T-helper 2 cell (primary cell): ENCODE measurements at places on chromosomes 4 and X.

DNA sequence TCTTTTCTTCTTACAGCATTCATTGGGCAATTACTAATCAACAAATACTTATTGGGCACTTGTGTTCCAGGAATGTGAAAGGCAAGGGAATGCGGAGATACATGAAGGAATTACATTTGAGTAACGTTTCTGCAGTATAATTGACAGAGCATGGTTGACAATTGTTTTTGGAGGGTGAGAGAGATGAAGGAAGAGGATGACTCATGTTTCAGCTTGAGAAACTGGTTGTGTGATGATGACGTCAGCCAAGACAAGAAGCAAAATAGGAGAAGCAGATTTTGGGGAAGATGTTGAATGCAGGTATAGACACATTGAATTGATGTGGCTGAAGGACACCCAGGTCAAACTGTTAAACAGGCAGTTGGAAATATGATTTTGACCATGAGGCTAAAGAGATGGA, 8.0 kb upstream of the CPEB2 start:
- no peak for DNase-seq

DNA sequence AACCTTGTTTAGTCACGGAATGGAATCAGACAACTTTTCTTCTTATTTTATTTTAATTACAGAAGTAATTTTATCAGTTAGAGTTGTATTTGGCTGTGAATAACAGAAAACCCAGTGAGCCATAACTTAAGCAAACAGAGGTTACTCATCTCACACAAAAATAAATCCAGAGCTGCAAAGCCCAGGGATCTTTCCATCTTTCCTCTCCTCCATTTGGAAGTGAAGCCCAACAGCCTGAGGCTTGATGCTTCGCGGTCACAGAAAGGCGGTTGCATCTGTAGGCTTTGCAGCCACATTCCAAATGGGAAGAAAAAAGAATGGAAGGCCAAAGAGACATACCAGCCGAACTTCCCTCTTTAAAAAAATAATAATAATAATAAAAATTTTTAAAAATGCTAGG, 22.6 kb downstream of the CHRNA9 start:
- DNase-seq: no peak

- DNase-seq: no peak
Measured at GRCh38 chr4:102399021-102399420, 53.7 kb upstream of the SLC39A8 start.

- DNase-seq: no peak
Measured at GRCh38 chr4:82057990-82058544, 315.7 kb downstream of the HNRNPD start.

- no peak for DNase-seq
Measured at GRCh38 chr4:168685136-168685809, 188.4 kb downstream of the PALLD start.

DNA sequence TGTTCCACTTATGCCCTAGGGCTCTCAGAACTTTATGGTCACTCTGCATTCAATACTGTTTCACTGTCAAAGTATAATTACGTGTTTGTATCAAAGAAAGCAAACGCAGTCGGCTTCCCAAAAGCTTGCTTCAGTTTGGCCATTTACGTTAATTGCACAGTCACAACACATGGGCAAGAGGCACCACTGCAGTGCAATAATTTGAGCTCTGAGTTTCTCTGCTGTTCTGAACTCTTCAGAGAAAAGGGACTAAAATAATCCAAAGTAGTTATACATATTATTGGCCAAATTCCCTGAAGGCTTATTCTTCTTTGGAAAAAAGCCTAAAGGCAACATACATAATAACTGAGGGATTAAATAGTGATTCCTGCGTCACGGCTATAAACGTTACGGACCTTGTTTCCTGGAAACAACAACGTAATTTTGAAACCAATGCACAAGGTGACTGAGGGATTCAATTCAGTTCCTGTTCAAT, 51.3 kb downstream of the RNF150 start:
- DNase-seq: no peak

- DNase-seq: no peak
Measured at GRCh38 chr4:168309781-168310180, 8.8 kb downstream of the DDX60 start.

GRCh38 chrX:20459410-20460350, 193.0 kb upstream of the RPS6KA3 start:
- DNase-seq: no peak

DNA sequence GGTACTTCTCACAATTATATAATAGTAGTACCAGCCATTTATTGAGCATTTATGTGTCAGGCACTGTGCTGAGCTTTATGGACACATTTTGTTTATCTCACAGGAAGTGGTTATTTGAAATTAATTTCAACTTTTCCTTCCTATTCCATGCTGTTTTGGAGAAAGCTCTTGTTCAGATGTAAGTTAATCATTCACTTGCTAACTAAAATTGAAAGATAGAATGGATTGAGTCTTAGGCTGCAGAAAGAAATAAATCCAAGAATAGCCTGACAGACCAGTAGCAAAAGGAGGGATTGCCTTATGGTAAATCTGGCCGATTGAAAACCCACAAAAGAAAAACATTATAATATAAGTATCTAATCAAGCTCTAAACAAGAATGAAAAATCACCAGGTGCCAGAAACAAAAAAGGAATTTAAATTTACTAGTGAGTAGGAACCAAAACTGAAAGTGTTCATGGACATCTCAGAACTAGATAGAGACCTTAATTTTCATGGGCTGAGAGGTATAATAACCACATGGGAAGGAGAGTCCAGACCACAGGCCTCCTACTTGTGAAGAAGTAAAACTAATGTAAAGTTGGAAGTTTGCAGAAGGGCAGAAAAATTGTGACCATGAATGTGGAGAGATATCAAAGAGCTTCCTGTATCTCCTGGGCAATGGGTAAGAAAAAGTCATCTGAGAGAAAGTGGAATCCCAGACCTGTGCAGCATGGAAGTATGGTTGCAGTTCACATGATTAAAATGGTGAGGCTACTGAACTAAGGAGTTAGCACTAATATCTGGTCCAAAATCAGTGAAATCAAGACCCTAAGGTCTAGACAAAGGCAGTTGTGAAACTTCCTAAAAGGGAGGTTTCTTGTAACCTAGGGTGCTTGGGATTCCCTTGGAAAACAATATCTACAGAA, 38.0 kb downstream of the RADX start:
- no peak for DNase-seq

- no peak for DNase-seq
Measured at GRCh38 chr4:148653681-148654080, 211.5 kb upstream of the NR3C2 start.

DNA sequence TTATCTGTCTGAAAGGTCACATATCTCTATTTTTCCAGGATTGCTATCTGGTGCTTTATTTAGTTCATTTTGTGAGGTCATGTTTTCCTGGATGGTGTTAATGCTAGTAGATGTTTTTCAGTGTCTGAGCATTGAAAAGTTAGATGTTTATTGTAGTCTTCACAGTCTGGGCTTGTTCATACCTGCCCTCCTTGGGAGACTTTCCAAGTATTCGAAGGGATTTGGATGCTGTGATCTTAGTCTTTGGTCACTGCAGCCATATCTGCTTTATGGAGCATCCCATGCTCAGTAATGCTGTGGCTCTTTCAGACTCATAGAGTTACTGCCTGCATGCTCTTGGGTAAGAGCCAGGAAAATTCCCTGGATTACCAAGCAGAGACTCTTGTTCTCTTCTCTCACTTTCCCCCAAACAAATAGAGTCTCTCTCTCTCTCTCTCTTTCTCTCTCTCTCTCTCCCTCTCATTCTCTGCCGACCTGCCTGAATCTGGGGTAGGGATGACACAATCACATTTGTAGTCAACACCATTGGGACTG, 130.0 kb downstream of the AR start:
- no peak for DNase-seq

GRCh38 chr4:186693159-186693815, 30.4 kb downstream of the FAT1 start:
- no peak for DNase-seq

GRCh38 chrX:146224442-146224841, 406.8 kb downstream of the SLITRK2 start:
- DNase-seq: no peak

DNA sequence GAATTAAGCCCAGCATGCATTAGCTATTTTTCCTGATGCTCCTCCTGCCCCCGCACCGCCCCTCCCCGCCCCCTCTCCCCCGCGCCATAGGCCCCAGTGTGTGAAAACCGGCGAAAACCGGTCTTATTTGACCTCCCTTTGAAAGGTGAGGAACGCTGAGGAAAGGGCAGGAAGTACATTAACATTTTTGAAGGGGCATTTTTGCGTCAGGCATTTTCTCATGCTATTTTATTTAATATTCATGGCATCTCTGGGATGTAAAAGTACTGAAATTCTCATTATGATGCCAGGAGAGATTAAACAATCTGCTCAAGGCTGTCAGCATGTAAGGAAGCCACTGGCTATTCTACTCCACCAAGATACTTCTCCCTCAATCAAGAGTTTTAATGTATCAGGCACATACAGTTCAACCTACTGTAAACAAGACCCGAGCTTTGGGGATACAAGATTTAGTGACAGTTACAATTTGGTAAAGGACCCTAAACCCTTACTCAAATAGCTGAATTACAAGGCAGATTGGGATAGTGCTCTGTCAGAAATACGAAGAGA, 1.2 kb upstream of the NMU start:
- DNase-seq: no peak

DNA sequence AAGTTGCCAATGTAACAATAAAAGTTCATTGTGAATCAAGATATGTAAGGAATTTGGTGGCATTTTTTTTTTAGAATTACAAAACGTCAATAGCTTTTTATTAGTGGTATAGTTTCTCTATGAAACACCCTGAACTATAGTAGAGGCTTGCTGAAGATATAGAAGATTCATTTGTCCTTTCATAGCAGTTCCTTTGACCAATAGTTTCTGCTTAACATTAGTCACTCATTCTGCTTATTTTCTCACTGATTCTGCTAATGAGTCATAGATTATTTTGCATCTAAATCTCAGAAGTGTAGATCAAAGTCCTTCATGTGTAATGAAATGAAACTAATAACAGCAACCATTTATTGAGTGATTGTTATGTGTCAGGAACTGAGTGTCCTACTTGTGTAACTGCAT, 205.0 kb upstream of the TET2 start:
- DNase-seq: no peak

GRCh38 chrX:113962343-113962742, 621.5 kb upstream of the HTR2C start:
- DNase-seq: no peak
